Pulmonary artery endothelial cell (primary cell): ENCODE measurements at places on chromosomes 7 and 10.

DNA sequence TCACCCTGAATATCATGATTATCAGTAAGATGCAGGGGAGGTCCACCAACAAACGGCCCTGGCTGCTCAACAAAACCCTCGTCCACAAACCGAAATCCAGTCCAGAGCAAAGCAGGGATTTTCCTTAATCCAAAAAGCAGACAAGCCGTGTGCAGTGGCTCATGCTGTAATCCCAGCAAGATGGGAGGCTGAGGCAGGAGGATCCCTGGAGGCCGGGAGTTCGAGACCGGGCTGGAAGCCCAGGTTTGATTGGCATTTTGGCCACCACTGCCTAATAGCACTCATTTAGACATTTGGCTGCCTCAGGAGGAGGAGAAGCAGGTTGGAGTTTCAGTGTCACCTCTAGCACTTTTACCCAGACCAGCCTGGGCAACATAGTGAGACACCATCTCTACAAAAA is 562.0 kb upstream of the AUTS2 start:
- DNase-seq = no peak

DNA sequence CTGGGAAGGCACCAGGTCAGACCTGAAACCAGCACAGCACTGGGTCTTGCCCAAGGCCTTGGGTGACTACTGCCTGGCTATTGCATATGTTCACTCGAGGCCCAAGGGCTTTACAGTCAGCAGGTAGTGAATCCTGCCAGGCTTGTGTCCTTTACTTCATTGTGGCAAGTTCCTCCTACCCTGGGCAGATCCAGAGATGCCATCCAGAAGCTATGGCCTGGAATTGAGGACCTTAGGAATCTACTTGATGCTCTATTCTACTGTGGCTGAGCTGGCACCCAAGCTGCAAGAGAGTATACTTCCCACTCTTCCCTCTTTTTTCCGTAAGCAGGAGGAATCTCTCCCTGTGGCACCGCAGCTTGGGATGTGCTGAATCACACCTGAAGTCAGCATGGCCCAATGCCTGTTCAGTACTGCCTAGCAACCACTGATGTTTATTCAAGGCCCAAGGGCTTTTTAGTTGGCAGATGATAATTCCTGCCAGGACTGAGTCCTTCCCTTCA is 246.7 kb upstream of the CTBP2 start:
- no peak for DNase-seq

DNA sequence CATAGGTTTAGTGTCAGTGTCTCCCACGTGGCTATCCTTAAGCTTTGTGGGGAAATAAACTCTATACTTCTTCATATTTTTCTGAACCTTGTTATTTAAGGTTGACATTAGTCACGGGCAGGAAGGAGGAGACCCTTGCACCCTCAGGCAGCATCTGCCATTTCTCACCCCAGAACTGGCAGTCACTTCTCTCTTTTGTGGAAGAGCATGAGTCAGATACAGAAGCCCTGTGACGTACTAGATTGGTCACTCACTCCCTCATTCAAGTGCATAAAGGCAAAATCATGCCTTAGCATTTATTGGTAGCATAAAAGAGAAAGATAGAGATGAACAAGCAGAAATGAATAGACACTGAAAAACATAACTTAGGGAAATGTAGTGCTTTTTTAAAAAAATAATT is 206.0 kb upstream of the MDFIC start:
- no peak for DNase-seq

GRCh38 chr10:46077141-46077554 is 31.1 kb upstream of the MSMB start:
- DNase-seq = no peak

DNA sequence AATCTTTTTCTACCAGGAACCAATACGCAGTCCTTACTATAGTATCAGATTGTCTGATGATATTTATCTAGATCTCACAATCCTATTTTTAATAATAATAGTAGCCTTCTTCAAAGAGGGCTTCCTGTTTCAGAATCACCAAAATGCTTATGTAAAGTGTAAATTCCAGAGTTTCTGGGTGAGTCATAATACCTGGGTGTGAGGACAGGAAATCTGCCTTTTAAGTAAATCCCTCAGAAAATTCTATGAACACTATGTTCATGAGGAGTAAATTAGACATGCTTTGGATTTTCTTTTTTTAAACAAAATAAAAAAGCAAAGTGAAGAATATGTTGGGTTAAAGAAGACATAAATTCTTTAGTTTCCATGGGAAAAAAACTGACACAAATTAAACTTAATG is 20.5 kb downstream of the DKK1 start:
- DNase-seq = no peak

GRCh38 chr7:150997817-150998216 is 7.0 kb downstream of the NOS3 start:
- DNase-seq = no peak

DNA sequence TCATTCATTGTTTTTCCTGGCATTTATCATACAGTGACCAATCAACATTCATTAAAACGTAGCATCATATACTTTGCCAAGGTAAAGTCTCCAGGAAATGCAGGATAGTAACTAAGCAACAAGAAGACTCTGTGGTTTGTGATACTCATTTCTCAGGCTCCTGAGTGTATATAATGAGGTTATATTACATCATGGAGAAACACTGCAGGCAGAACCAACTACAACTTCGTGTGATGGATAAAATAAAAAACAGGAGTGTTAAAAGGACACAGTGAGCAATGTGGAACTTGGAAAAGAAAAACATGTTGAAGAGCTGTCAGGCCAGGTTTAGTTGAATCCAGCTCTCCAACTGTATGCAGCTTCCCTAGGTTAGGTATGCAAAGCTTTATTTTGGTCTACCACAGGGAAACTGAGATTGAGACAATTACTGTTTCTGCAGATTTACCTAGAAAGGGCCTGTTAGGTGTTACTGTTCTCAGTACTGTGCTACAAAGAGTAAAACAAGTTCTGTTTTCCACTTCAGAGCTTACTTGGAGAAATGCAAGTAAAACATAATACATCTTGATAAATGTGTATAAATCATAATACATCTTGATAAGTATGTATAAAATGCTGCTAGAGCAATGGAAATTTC is 7.8 kb upstream of the CCNY start:
- no peak for DNase-seq
